ENCODE measurements at places on chromosomes 12 and 14.

GRCh38 chr14:105537580-105538474, 11.4 kb downstream of the TMEM121 start:
- peak; percentile 42 for DNase-seq

DNA sequence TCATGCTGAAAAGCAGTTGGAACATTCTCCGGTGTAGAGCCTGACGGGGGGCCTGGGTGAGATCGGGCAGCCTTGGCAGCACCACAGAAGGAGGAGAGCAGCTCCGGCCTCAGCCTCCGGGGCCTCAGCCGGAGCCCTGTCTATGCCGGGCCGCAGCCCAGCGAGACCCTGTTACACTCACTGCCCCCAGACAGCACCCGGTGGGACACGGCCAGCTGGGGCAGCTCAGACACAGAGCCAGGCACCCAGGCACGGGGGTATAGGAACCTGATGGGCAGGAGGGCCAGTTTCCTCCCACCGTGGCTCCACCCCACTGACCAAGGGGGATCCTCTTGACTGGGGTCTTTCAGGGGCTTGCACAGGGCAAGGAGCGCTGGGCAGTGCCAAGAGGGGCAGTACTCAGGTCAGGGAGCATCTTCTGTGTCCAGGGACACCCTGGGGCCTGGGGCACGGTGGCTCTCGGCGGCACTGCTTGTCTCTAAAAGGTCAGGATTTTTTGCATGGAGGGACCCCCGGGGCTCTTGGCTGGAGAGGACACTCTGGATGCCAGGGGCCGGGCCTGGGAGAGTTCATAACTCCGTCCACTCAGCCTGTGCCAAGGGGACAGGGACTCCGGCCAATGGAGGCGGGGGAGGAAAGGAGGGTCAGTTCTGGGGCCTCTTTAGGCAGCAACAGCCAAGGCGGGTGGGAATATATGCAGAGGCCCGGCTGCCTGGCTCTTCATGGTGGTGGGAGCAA, 9.4 kb downstream of the INF2 start:
- no peak for DNase-seq

- no peak for DNase-seq
These were observed 72.0 kb downstream of the NUMB start for GRCh38 chr14:73386342-73386741.

DNA sequence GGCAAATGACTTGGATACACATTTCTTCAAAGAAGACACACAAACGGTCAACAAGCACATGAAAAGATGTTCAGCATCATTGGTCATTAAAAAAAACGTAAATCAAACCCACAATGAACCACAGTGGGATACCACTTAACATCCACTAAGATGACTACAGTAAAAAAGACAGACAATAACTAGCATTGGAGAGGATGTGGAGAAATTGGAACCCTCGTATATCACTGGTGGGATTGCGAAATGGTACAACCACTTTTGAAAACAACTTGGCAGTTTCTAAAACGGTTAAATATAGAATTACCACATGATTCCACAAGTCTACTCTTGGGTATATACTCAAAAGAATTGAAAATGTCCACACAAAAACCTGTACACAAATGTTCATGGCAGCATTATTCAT, 25.2 kb upstream of the PPFIBP1 start:
- DNase-seq: no peak

DNA sequence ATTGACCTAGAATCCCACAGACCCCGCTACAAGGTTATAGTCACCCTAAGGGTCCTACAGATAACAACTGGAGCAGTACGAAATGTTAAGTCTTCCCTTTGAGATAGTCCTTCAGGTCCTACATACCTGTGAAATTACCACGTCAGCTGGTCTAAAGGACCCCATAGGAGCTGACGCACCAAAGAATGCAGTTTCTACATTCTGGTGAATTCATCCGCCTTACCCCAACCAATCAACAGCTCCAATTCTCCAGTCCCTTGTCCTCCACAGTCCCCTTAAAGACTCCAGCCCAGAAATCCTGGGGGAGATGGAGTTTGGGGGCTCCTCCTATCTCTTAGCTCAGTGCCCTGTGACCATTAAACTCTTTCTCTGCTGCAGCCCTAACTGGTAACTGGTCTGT, 36.2 kb upstream of the PRMT8 start:
- DNase-seq: no peak

DNA sequence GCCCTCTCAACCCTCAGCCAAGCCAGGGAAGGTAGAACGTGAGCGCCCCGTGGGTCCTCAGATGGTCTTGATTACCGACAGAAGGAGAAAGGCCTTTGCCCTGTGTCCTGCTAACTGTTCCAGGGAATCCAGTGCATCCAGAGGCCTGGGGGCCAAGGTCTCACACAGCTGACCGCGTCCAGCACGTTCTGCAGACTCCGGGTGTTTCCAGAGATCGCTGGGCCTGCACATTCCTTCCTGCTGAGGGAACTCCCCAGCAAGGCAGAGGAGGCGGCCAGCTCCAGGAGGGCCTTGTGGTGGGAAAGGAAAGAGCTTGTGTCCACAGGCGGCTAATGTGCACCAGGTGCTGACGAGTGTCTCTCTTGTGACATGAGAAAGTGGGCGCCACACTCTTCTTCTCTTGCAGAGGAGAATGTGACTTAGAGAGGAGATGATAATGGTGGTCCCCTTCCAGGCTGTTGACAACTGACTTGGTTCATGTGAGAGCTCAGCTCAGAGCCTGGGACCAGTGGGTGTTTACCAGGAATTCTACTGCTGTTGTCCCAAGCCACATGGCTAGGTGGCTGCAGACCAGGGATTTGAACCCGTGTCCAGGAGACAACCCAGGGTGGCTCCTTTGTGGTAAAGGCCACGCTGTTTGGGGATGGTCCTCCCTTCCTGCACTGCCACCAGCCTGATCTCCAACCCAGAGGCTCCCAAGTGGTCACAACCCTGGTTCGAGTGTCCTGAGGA, 46.8 kb upstream of the DLK1 start:
- DNase-seq: no peak

DNA sequence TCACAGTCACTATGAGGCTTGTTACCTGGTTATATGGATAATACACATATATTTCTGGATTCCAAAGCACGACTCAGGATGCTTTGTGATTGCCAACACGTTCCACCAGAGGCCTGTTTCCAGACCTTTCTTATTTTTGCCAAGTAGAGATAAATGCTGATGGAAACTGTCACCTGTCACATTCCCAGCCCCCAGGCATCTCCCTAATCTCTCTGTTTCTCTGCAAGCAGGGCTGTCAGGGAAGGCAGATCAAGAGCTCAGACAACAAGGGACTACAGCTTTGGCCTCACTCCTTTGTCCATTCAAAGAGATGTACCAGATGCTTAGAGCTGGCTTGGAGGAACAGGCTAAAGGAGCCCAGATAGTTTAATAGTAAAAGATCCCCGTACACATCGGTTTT, 21.8 kb upstream of the DDHD1 start:
- DNase-seq: no peak

GRCh38 chr12:128078301-128078971, 188.5 kb upstream of the TMEM132C start:
- no peak for DNase-seq

GRCh38 chr12:121748571-121749265, 36.2 kb downstream of the TMEM120B start:
- no peak for DNase-seq

GRCh38 chr14:79960288-79960687, 251.0 kb downstream of the DIO2 start:
- DNase-seq: no peak

- no peak for DNase-seq
These were observed 76.9 kb downstream of the VWF start for GRCh38 chr12:6047249-6048237.

DNA sequence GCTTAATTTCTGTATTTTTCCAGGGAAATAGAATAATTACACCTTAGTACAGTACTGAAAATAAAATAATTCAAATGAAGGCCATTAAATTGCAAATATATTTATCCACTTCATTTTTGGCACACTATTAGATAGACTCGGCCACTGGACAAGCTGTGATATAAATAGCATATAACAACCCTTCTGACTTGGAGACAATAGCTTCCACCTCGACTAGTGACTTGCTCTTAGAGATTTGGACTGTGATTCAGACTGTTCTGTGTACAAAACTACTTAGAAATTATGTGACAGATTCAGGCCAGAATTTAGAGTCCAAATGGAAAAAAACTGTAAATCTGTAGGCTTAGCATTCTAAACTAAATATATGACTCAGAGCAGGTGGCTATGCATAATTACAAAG, 949.9 kb downstream of the LRFN5 start:
- DNase-seq: no peak

DNA sequence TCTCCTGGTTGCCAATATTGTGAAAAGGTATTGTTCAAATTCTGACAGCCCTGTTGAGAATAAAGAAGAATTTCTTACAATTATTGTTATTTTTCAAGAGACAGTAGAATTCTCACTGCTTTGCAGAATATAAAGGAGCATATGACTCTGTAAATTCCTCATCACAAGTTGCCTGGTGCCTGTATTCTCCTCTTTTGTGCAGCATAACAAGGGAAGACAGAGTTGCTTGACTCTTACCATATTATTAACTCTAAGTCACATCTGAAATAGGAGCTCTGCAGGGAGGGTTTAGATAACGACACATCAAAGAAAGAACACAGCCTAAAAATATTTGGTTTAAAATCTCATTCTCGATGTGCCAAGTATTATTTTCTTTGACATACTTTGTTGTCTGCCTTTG, 31.1 kb downstream of the MYF5 start:
- no peak for DNase-seq

DNA sequence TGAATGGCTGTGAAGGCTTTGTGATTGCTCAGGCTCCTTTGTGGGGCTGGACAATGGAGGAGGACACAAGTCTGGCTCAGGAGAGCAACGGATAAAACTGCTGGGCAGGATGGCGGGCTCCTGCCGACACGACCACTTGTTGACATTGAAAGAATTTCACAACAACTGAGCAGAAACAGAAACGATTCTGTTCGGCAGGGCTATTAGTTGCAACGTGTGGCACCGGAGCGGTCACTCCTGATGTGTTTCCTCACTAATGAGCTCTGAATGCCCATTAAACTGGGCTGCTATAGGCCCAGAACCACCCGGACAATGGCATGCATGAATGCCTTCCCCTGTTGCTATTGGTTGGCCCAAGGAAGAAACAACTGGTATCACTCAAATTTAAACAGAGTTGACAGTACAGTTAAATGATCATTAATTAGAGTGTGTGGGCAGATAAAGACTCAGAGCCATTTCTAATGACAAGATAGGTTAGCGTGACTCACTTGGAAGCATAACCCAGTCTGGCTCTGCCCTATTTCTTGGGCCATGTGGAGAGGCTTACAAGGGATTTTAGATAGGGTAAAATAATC, 142.9 kb downstream of the ASCL1 start:
- DNase-seq: no peak

- DNase-seq: no peak
These were observed 14.0 kb downstream of the LRTM2 start for GRCh38 chr12:1834186-1834925.

GRCh38 chr12:117051380-117051779, 47.8 kb downstream of the TESC start:
- no peak for DNase-seq

- no peak for DNase-seq
These were observed 43.7 kb downstream of the DDX11 start for GRCh38 chr12:31117203-31118011.

DNA sequence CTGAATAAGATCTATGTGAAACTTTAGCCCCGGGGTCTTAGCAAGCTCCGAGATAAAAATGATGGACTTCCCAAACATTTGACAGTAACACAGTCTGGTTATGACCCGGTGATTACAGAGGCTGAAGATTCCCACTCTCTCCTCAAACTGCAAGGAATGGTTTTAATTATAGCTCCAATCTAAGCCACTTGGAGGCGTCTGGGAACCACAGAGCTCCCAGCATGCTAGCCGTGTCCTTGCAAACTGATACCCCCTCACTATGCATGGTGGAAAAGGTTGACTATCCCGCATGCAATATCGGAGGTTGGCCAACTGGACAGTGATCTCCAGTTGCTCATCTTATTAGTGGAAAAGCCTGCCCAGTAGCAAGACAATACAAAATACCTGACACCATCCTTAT, 76.5 kb upstream of the GRIN2B start:
- DNase-seq: no peak

All from T-cell (primary cell).